ENCODE measurements at places on chromosomes 7 and 10.

GRCh38 chr10:31647861-31648260, 280.8 kb downstream of the ARHGAP12 start:
- H3K27me3 ChIP-seq, result no peaks in the 10 kb centered on the region
- DNase-seq, result no peak
- no peaks in the 10 kb centered on the region for H3K4me1 ChIP-seq
- H3K36me3 ChIP-seq, result no peaks in the 10 kb centered on the region
- H3K27ac ChIP-seq, result no peak overlapping the region
- H3K4me3 ChIP-seq, result no peak overlapping the region

GRCh38 chr10:36526033-36526432, 599.4 kb upstream of the ANKRD30A start:
- no peak overlapping the region for H3K4me3 ChIP-seq
- no peak overlapping the region for H3K27ac ChIP-seq
- no peaks in the 10 kb centered on the region for H3K4me1 ChIP-seq
- H3K27me3 ChIP-seq, result no peaks in the 10 kb centered on the region
- H3K36me3 ChIP-seq, result no peaks in the 10 kb centered on the region

DNA sequence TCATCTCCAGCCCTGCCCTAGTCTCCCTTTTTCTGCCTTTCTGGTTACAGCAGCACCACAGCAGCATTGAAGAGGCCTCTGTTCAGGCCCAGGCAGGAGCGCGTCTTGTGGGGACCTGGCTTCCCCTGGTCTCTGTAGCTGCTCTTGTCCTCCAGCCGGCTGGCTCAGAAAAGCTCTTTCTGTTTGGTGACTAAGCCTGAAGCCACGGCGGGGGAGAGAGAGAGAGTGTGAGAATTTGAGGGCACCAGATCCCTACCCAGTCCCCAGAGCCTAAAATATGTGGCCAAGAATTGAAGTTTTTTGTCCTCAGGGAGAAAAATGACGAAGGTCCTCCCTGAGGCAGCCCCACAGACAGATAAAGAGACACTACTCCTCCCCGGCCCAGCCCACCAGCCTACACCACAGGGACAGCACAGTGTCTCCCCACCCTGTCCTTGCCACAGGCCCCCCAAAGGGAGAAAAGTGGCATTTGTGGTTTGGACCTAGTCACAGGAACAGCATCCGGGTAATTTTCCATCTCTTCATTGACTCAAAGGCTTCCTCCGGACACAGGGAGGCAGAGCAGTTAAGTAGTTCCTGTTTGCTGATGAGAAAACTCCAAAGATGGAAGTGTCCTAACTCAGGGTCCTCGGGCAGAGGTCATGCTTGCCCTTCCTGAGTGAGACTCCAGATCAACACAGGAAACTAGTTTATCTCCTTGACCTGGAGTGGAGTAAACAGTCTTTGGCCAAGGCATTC, 13.3 kb upstream of the FAM180A start:
- no peaks in the 10 kb centered on the region for H3K4me1 ChIP-seq
- H3K36me3 ChIP-seq, result no peaks in the 10 kb centered on the region
- H3K27ac ChIP-seq, result no peak overlapping the region
- DNase-seq, result no peak
- no peak overlapping the region for H3K4me3 ChIP-seq

- no peak for DNase-seq
- H3K27ac ChIP-seq, result no peak overlapping the region
- no peak overlapping the region for H3K4me3 ChIP-seq
- no peaks in the 10 kb centered on the region for H3K36me3 ChIP-seq
- H3K27me3 ChIP-seq, result peaks cover 13% of the 10 kb centered on the region
These were observed 82.4 kb downstream of the CREM start for GRCh38 chr10:35208949-35209613.

DNA sequence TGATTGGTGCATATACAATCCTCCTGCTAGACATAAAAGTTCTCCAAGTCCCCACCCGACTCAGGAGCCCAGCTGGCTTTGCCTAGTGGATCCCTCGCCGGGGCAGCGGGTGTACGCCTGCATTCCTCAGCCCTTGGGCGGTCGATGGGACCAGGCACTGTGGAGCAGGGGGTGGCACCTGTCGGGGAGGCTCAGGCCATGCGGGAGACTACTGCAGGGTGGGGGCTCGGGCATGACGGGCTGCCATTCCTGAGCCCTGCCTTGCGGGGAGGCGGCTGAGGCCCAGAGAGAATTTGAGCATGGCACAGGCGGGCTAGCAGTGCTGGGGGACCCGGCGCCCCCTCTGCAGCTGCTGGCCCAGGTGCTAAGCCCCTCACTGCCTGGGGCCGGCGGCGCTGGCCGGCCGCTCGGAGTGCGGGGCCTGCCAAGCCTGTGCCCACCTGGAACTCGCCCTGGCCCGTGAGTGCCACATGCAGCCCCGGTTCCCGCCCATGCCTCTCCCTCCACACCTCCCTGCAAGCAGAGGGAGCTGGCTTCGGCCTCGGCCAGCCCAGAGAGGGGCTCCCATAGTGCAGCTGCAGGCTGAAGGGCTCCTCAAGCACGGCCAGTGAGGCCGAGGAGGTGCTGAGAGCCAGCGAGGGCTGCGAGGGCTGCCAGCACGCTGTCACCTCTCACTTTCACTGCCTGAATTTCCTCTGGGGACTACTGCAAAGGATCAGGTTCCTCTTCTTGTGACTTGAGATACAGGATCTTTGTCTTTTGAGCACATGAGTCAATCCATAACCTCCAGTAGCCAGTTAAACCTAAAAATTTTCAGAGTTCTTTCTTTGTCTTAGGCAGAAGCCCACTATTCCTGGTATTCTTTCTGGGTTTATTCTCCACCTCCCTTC, 25.1 kb upstream of the ELOVL3 start:
- DNase-seq, result no peak
- no peaks in the 10 kb centered on the region for H3K36me3 ChIP-seq
- no peaks in the 10 kb centered on the region for H3K27me3 ChIP-seq

DNA sequence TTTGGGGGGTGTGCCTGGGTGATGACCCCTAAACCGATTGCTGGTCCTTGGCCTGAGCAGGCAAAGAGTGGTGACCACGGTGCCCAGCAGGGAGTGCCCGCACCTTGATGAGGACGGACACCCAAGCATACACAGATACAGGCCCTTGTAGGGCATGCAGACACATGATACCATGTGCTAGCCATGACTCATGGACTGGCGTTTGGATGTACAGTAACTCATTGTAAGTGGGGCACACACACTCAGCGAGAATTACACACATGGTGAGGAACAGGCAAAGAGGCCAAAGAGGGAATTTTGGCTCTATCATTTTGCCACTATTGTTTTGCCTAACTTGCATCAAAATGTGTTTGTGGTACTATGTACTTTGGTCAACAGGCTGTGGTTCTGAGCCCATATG, 24.1 kb downstream of the KAZALD1 start:
- H3K4me3 ChIP-seq, result no peak overlapping the region
- H3K27me3 ChIP-seq, result peaks cover 94% of the 10 kb centered on the region
- H3K36me3 ChIP-seq, result no peaks in the 10 kb centered on the region
- no peak overlapping the region for H3K27ac ChIP-seq
- H3K4me1 ChIP-seq, result no peaks in the 10 kb centered on the region
- no peak for DNase-seq

GRCh38 chr10:69818676-69819239, 17.1 kb downstream of the COL13A1 start:
- no peak for DNase-seq
- H3K36me3 ChIP-seq, result no peaks in the 10 kb centered on the region
- peaks cover 27% of the 10 kb centered on the region for H3K27me3 ChIP-seq
- H3K4me3 ChIP-seq, result no peak overlapping the region

DNA sequence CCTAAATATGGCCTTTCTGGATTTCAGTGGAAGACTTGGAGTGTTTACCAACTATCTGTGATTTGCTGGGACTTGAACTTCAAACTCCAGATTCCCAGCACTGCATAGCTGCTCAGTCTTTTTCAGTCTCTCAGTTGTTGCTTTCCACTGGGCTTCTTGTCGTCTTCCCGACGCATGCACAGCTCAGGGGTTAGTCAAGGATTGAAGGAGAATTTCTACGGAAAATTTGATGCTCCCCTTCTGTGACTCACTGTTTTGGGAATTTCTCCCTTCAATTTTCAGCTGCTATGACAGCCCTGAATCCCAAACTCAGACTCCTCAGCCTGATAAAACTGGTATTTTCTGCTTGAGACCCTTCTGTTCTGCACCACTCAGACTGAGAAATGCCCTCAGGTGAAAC, 91.7 kb downstream of the CYP26A1 start:
- H3K27me3 ChIP-seq, result no peaks in the 10 kb centered on the region
- peaks cover 9% of the 10 kb centered on the region for H3K4me1 ChIP-seq
- H3K4me3 ChIP-seq, result no peak overlapping the region
- no peaks in the 10 kb centered on the region for H3K36me3 ChIP-seq
- no peak overlapping the region for H3K27ac ChIP-seq

GRCh38 chr10:73113551-73113950, 3.3 kb downstream of the NUDT13 start:
- peaks cover 4% of the 10 kb centered on the region for H3K4me1 ChIP-seq
- no peak overlapping the region for H3K4me3 ChIP-seq
- no peak overlapping the region for H3K27ac ChIP-seq
- DNase-seq, result no peak
- no peaks in the 10 kb centered on the region for H3K27me3 ChIP-seq

DNA sequence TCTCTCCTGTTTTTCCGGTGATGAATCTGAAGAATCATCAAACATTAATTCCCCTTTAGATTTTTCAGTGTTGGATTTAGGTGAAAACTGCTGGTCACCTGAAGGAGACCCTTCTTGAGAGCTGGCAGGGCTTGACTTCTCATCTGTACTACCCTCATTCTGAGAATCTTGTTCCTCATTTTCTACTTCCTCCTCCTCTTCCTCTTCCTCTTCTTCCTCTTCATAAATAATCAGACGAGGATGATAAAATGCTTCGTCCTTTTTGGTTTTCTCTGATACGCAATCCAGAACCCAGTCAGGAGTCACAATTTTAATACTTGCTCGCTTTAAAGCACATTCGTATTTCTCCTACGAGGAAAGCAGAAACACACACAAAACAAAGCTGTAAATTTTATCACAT, 26.9 kb downstream of the PAXIP1 start:
- no peak overlapping the region for H3K27ac ChIP-seq
- H3K4me1 ChIP-seq, result no peaks in the 10 kb centered on the region
- no peaks in the 10 kb centered on the region for H3K27me3 ChIP-seq
- peaks cover 15% of the 10 kb centered on the region for H3K36me3 ChIP-seq
- H3K4me3 ChIP-seq, result no peak overlapping the region

- peaks cover 10% of the 10 kb centered on the region for H3K27me3 ChIP-seq
- no peaks in the 10 kb centered on the region for H3K36me3 ChIP-seq
- no peak overlapping the region for H3K4me3 ChIP-seq
These were observed 220.5 kb downstream of the TCERG1L start for GRCh38 chr10:131090761-131091661.

DNA sequence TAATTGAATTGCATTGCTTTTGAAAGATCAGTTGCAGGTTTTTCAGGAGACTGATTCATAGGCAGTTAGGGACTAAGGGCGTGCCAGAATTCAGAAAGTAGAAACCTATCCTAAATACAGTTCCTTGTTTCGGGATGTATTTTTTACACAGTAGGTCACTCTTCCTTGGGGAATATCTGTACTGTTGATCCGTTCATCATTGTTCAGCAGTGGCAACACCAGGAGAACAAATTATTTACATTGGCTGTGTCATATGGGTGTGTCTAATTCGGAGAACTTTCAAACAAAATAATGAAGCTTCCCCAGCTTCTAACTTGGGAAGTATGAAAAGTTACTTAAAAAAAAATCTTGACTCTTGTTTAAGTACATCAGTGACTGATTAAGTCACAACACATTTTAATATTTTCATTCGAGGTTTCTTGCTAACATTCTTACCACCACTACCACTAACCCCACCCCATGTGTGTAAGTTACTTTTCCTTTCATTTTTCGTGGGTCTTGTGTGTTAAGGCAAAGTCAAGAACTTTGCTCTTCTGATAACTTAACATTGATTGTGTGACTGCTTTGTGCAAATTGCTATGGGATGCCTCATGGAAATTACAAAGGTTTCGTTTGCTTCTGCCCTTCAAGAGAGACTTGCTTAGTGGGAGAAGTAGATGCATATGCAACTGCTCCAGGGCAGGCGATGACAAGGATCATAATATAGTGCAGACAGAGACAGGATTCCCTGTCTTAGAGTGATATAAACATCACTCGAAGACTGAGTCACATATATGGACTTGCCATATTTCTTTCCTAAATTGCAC, 43.8 kb upstream of the RPA3 start:
- H3K4me3 ChIP-seq, result peak overlapping the region; percentile 70
- no peaks in the 10 kb centered on the region for H3K36me3 ChIP-seq
- peak; percentile 74 for DNase-seq
- H3K27me3 ChIP-seq, result no peaks in the 10 kb centered on the region

- no peaks in the 10 kb centered on the region for H3K27me3 ChIP-seq
- no peak for DNase-seq
- no peaks in the 10 kb centered on the region for H3K36me3 ChIP-seq
- no peak overlapping the region for H3K4me3 ChIP-seq
- no peaks in the 10 kb centered on the region for H3K4me1 ChIP-seq
These were observed 338.8 kb downstream of the AUTS2 start for GRCh38 chr7:69937097-69937496.

DNA sequence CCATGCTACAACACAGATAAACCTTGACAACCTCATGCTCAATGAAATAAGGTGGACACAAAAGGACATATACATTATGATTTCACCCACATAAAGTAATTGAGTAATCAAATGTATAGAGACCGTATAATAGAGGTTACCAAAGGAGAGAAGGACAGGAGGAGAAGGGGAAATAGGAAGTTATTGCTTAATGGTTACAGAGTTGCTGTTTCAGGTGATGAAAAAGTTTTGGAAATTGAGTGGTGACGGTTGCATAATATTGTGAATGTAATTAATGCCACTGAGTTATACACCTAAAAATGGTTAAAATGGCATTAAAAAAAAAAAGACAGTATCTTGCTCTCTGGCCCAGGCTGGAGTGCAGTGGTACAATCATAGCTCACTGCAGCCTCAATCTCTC, 1.5 kb upstream of the OGDH start:
- no peak for DNase-seq
- H3K27me3 ChIP-seq, result no peaks in the 10 kb centered on the region
- H3K27ac ChIP-seq, result no peak overlapping the region
- no peaks in the 10 kb centered on the region for H3K36me3 ChIP-seq
- no peak overlapping the region for H3K4me3 ChIP-seq

DNA sequence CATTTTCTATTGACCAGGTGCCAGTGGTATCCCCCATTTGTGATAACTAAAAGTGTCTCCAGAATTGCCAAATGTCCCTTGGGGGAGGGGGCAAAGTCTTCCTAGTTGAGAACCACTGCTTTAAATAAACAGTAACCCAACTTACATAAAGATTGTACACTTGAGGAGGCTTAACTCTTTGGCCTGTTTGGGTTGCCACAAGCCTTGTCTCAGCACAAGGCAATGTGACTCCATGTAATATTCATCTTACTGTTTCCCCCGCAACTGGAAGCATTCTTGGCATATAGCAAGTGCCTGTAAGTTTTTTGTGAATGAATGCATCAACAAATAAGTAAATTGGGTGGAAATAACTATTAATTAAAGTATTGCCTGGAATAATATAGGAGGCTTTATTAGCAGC, 108.3 kb downstream of the ANK3 start:
- H3K36me3 ChIP-seq, result no peaks in the 10 kb centered on the region
- H3K4me1 ChIP-seq, result no peaks in the 10 kb centered on the region
- no peak for DNase-seq
- no peaks in the 10 kb centered on the region for H3K27me3 ChIP-seq

GRCh38 chr10:51363415-51363814, 289.1 kb downstream of the PRKG1 start:
- no peak overlapping the region for H3K4me3 ChIP-seq
- H3K4me1 ChIP-seq, result no peaks in the 10 kb centered on the region
- no peak overlapping the region for H3K27ac ChIP-seq
- H3K36me3 ChIP-seq, result no peaks in the 10 kb centered on the region
- H3K27me3 ChIP-seq, result no peaks in the 10 kb centered on the region
- DNase-seq, result no peak

- DNase-seq, result no peak
- H3K4me3 ChIP-seq, result peak overlapping the region; percentile 97
- peaks cover 38% of the 10 kb centered on the region for H3K4me1 ChIP-seq
- no peaks in the 10 kb centered on the region for H3K36me3 ChIP-seq
- no peak overlapping the region for H3K27ac ChIP-seq
These were observed 3.2 kb downstream of the CYP26A1 start for GRCh38 chr10:93076871-93077270.
